ENCODE measurements at places on chromosomes 4 and X. TPM values are rescaled to one million over a fixed set of nuclear protein-coding genes. Genes with fewer than 3 reads are reported as not detected.

GABRB1 gene
- total RNA-seq = not detected

XK gene
- 0.08 TPM for total RNA-seq

PDLIM3 gene
- total RNA-seq = 17.0 TPM

PPP1R3F gene
- 1.9 TPM for total RNA-seq

STBD1 gene
- total RNA-seq = 1.9 TPM

TMEM271 gene
- total RNA-seq = not detected

CLDN22 gene
- total RNA-seq = not detected

PRDM8 gene
- 0.72 TPM for total RNA-seq

UBE2K gene
- total RNA-seq = 34.1 TPM

PORCN gene
- total RNA-seq = 26.6 TPM

FGFRL1 gene
- total RNA-seq = 102 TPM

MAGEA2B gene
- 45.3 TPM for total RNA-seq

QRFPR gene
- total RNA-seq = 12.5 TPM

PCDH10 gene
- total RNA-seq = 10.3 TPM

KLHL34 gene
- total RNA-seq = not detected

ITIH6 gene
- total RNA-seq = 2.8 TPM

GPR78 gene
- not detected for total RNA-seq

Measured in A375 (cell line).